ENCODE measurements at places on chromosomes 7 and 10. TPM values are rescaled to one million over a fixed set of nuclear protein-coding genes. Genes with fewer than 3 reads are reported as not detected.

- no peak for DNase-seq
Observed at GRCh38 chr7:137986252-137987017, 15.5 kb downstream of the CREB3L2 start.

- no peak for DNase-seq
Observed at GRCh38 chr10:133277277-133277992, 767 bp upstream of the ADAM8 start.

DNA sequence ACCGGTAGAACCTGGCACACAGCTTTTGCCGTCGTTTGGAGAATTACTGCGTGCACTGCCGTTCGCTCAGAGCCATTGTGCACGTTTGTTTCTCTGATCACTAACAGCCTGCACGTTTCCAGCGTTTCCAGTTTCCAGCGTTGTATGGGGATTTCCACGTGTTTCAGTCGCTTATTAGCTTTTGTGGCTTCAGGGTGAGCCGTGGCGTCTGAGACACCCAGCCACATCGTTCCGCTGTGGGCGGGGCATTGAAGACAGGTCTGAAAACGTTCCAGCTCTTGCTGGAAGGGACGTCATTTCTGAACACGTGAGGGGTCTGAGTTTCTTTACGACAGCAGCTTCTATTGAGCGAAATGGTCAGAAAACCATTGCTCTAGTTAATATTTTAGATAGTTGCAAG, 164.8 kb downstream of the DNAJB6 start:
- no peak for DNase-seq

DNA sequence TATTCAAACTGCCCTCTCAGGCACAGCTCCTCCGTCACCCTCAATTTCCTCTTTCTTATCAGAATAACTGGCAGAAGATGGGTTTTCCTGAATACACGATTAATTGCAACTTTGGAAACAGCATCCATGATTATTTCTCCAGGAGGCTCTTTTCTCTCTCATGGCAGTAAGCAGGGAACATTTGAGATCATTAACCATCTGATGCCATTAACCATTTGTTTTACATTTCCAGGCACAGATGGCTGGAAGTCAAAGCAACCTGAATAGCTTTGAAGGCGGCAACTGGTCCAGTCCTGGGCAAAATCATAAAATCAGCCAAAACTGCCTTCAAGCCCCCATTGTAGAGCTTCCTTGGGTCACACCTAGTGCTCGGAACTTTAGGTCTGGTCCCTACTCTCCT, 289.5 kb upstream of the AOAH start:
- no peak for DNase-seq

DNA sequence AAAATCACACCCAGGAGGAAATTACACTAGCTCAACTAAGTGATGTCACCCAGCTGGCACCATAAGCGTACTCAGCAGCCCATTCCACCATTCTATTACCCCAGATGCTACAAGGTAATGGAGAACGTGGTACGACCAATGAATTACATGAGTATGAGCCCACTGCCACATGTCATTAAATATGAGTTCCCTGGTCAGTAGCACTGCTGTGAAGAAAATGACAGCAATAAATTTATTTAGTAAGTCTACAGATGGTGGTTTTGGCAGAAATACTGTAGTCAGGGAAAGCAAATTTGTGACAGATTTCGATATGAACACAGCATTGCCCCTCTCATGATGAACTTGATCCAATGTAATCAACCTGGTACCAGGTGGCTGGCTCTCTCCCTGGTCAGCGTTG, 154.2 kb downstream of the VWC2 start:
- no peak for DNase-seq

DNA sequence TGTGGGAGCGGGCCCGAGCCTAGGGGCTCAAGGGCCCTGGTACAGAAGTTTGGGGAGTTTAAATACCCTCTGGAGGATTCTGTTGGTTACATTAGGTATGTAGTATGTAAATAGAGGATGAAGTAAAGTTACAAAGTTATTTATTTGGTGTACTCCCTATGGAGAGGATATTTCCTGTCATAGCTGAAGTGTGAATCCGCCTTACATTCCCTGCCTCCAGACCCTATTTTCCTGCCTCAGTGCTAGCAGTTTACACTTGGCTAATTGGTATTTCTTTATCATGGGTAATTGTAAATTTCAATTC, 60.6 kb upstream of the KLF14 start:
- no peak for DNase-seq

DNA sequence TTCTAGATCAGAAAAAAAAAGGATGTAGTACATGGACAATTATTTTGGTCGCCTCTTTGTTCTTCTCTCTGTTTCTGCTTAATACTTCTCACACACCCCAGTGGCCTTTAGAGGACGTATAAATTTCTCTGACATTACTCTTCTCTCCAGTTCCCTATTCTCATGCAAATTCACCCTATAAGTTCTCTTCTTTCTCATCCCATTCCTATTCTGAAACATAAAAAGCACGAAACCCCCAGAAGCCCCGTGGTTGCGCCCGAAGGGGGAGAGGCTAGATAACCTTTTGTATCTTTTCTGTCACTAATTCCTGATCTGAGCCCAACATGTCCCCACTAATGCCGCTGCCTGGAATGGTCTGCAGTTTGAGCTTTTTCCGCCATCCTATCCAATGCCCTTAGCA, 136.9 kb downstream of the SKIDA1 start:
- no peak for DNase-seq

GRCh38 chr10:9289811-9290210, 1235.3 kb downstream of the GATA3 start:
- DNase-seq: no peak

- DNase-seq: no peak
Observed at GRCh38 chr7:137992550-137993394, 9.1 kb downstream of the CREB3L2 start.

DNA sequence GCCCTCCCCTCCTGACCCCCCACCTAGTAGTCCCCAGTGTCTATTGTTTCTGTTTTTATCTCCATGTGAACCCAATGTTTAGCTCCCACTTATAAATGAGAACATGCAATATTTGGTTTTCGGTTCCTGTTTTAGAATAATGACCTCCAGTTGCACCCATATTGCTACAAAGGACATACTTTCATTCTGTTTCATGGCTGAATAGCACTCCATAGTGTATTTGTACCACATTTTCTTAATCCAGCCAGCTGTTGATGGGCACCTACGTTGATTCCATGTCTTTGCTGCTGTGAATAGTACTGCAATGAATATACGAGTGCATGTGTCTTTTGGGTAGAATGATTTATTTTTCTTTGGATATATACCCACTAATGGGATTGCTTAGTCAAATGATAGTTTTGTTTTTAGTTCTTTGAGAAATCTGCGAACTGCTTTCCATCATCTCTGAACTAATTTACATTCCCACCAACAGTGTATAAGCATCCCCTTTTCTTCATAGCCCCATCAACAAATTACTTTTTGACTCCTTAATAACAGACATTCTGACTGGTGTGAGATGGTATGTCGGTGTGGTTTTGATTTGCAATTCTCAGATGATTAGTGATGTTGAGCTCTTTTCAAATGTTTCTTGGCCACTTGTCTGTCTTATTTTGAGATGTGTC, 128.4 kb upstream of the PHYHIPL start:
- no peak for DNase-seq

GRCh38 chr7:16978358-16979244, 96.8 kb upstream of the AGR3 start:
- no peak for DNase-seq

- no peak for DNase-seq
Observed at GRCh38 chr7:149821191-149822148, 16.7 kb upstream of the ZNF862 start.

DNA sequence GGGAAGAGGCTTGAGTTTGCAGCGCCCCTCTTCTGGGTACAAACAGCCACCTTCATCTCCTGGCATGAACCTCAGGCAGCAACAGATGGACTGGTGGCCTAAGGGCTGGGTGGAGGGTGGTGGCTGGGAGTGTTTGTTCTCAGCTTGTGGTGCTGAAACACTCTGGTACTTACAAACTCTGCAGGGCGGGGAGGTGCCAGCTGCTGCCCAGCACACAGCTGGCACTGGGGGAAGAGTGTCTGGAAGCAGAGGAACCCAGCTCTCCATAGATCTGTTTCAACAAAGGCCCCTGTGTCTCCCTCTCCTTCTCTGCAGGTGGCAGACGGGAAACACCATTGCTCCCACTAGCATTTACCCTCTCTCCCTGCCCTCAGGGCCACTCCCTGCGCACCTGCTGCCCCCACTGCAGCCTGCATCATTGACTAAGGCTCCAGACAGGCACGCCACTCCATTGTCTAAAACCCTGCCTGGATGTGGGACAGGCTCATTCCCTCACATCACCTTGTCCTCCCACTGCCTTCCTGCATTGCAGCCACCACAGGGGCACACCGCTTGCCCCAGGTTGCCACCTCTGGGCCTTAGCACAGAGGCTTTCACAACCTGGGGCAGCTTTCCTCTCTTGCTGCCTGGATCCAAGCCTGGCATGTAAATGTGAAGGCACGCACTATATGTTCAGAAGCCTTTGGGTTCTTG, 6.5 kb downstream of the ARHGAP22 start:
- DNase-seq: no peak

GRCh38 chr10:43278216-43278615, 11.4 kb upstream of the RASGEF1A start:
- DNase-seq: no peak

DNA sequence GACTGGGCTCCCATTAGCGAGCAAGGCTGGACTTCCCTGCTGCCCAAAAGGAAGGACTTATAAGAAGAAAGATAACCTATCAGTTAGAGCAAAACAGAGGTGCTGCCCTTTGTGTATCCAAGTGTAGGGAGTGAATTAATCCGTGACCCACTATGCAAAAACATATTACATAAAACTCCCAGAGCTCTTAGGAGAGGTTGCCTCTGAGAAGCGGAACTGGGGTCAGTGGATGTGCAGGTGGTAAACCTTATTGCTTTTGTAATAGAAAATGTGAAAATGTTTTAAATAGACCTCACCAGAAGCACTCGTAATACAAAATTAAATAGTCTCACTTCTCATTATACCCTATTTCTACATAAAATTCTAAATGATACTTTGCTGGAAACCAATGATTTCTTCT, 17.1 kb upstream of the IL6 start:
- no peak for DNase-seq

DNA sequence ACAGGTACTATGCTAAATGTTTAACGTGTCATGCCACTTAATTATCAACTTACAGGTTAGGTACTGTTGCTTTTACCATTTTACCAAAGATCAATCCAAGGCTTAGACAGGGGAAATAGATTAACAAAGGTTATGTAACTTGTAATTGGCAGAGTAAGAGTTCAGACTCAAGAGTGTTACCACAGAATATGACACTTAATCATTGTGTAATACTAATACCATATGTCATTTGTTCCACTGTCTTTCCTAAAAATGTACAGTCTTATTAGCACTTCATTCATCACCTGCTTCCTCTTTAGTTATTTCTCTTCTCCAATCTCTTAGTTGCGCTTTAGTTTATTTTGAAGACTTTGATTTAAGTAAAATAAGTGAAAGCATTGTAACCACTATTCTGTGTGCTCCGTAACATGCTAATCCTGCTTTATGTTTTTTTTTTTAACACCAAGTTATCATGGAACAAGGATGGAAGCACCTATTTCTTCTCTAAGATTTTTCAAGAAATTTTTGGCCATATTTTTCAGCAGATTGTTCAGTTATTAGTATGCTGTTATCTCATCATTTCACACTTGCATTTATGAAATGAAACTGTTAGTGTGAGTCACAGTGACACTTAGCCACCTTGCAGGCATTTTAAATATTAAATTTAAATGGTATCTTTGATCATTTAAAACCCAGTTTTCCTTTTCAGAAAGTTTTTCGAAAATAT, 197.3 kb downstream of the PHF14 start:
- DNase-seq: no peak

DNA sequence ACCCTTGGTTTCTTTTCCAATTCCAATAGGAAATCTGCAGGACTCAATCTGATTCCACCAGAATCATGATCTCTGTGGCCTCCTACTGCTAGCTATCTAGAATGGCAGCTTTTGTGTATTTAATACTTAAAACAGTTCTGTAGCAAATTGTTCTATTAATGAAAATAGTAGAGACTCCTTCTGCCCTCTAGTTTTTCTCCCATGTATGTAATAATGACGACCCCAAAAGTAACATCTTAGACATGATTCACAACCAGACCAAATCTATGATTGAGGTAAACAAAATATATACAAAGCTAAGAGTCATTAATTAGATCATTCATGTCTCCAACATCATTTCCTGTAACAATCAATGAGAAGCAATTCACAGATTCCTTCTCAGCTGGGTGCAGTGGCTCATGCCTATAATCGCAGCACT, 259.1 kb upstream of the MKLN1 start:
- no peak for DNase-seq

- no peak for DNase-seq
Observed at GRCh38 chr7:128714701-128715495, 24.3 kb upstream of the CALU start.

Gene AFAP1L2
- total RNA-seq: 3.5 TPM

Gene SLC26A3
- not detected for total RNA-seq

Gene ABCA13
- total RNA-seq: 0.02 TPM

Gene PRSS37
- not detected for total RNA-seq

Gene C7orf57
- 0.11 TPM for total RNA-seq

Gene TM9SF3
- 81.3 TPM for total RNA-seq

Gene CCDC7
- total RNA-seq: 12.2 TPM

Gene GNGT1
- total RNA-seq: not detected

Gene KCND2
- not detected for total RNA-seq

Gene VGF
- total RNA-seq: 0.41 TPM
